ENCODE measurements at places on chromosomes 13 and 19.

DNA sequence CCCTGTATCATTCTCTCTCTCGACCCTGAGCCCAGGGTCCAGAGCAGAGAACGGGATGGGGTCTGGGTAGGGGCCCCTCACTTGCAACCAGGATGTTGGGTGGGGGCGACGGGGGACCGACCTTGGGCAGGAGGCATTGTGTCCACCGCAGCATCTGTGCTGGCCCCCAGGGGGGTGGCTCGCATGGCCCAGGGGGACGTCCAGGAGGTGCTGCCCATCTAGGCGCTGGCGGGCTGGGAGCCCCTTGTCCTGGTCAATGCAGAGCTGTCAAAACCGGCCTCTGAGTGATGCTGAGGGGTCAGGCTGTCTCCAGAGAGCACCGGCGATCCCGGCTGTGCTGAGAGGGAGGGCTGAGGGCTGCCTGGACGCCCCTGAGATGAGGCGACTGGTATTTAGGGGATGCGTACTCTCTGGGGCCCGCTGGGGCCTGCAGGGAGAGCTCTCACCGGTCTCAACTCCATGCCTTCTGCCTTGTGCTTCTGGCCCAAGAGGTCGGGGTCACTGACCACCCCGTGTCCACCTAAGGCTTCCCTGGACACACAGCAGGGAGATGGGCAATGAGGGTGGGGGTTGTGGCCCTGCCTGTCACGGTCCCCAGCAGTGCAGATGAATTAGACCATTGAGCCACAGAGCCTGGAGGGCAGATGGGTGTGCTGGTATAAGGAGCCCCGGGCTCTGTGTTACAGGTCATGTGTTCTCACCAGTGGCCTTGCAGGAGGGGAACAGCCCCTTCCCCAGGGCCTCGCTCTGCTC, 8.6 kb downstream of the RPS9 start:
- no peak for DNase-seq

DNA sequence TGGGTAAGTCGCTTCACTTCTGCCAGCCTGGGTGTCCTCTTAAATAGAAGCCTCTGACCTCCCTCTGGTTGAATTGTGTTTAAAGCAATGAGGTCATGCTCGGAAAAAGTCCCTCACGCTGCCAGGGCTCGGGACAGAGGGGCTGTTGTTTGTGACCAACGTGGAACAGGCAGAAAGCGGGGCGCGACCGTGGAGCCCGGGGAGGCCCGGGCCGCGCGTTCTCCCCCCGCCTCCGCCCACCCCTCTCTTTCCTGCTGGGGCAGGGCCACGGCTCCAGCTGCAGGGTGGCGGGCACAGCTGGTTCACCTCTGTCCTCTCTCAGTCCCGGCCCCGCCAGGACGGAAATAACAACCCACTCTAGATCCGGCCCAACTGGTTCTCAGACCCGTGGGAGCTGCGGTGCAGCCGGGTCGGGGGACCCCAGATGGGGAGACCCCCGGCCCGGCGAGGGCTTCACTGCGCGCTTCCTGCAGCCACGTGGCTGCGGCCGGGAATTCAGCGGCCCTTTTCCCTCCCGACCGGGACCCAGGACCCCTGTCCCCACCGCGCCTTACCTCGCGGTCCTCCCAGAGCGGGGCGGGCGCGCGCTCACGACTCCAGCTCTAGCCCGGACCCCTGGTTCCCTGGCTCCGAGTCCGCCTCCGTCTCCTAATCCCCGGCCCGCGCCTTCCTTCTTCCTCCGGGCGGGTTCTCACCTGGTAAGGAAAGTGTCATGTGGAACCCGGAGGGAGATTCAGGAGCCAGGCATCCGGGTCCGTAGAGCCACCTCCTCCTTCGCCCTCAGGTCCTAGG, 1.9 kb downstream of the CDC42EP5 start:
- DNase-seq, result no peak

DNA sequence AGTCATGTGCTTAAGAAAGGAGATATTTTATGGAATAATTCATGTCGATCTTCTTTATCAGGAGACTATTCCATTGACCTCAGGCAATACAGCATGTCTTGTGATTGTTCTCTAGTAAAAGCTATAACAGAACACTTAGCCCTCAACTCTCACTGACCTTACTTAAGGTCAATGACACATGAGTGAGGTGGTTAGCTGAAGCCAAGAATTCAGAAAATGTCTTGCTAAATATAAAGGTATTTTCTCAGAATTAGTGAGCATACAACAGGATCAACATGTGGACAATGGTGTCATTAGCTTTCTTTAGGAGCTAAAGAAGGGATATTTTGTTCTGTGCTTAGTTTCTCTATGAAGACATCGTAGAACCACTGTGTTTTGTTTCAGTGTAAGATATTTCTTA, 1730.4 kb upstream of the SLC10A2 start:
- DNase-seq, result no peak

DNA sequence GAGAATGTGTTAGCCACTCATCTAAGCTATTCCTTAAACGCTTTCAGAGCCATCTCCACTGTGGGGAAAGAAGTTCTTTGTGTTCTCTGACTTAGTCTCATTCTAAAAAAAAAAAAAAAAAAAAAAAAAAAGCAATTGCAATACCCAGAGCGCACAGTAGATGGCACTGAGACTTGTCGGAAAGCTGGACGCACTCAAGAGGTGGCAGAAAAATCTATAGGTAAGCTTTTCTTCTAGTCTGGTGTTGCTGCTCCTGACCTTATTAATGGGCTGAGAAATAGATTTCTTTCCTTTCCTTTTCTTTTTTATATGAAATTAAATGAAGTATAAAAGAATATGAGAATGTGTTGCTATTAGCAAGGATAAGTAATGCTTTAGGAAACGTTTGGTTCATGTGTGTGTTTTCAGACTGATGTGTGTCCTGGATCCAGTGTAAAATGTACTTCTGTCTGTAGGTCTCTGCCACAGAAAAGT, 4.7 kb upstream of the GJB2 start:
- DNase-seq, result no peak

GRCh38 chr13:45258334-45258675, 57.5 kb upstream of the KCTD4 start:
- DNase-seq, result no peak

DNA sequence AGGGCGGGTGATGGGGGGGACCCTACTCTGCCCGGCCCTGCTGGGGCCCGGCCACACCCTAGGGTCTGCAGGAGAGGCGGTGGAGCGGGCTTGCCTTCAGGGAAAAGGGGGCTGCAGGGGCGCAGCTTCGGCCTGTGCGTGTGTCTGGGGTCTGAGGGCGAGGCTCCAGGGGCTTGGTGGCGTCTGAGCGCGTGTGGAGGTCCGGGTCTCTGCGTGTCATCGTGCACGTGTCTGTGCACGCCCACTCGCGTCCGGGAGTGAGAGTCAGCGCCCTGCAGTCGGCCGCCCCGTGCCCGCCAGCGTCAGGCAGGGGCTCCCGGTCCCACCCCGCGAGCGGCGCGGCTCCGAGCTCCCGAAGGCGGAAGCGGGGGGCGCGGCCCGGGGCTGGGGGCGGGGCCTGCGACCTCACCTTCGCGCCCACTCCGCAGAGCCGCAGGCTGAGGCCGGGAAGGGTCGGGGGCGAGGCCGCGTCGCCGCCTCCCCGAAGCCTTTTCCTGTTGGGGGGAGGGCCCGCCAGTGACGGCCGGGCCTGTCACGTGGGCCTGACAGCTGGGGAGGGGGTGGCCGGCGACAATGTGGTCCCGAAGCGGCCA, at the start of gene ARHGAP45:
TSS of gene ARHGAP45 (plus strand) at position 420 of the 593 bp plus-strand sequence. CDS start 239 bp downstream, outside the sequence.
- no peak for DNase-seq

- no peak for DNase-seq
These were observed 2.2 kb downstream of the TYK2 start for GRCh38 chr19:10378124-10378523.

DNA sequence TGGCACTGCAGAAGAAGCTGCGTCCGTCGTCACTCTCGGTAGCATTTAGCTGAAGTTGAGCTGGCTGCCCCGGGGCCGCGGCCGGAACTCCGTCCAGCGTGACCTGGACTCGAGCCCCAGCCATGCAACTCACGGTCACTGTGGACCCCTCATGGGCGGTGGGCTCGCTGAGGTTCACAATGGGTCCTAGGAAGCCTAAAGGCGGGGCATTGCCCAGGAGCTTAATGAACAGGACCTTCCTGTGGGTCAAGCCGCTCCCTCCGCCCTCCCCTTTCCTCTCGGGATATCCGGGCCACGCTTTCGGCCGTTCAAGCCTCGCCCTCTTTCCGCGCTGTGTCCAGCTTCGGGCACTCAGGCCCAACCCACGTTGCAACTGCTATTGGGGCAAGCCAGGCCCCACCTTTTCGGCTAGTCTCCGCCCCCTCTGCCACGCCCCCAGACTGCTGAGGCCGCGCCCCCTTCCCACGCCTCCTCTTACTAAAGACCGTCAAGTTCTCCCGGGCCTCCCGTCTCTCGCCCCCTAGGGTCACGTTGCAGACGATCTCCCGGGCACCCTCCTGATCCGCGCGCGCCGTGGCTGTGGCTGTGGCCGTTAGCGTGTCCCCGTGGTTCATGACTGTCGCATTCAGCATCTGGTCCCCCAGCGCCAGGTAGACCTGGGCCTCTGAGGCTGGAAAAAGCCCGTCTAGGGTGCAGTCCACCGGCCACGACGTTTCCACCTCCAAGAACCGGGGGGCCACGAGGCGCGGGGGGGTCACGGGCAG, 1.4 kb upstream of the RAVER1 start:
- DNase-seq, result peak; percentile 43

DNA sequence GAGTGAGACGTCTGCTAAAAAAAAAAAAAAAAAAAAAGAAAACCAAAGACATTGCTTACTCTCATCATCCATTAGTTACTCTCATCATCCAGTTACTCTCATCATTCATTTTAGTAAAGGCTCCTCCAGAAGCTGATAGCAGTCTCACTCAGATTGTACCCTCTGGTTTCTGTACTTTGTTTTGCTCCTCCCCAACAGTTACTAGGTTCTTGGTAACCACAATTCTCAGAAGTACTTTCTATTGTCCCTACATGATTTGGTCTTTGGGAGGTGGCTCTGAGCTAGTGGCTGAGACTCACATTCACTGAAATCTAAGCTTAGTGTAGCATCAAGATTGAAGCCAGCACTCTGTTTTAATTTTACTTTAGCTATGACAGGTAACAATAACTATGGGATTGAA, 14.3 kb downstream of the ERICH4 start:
- DNase-seq, result no peak

DNA sequence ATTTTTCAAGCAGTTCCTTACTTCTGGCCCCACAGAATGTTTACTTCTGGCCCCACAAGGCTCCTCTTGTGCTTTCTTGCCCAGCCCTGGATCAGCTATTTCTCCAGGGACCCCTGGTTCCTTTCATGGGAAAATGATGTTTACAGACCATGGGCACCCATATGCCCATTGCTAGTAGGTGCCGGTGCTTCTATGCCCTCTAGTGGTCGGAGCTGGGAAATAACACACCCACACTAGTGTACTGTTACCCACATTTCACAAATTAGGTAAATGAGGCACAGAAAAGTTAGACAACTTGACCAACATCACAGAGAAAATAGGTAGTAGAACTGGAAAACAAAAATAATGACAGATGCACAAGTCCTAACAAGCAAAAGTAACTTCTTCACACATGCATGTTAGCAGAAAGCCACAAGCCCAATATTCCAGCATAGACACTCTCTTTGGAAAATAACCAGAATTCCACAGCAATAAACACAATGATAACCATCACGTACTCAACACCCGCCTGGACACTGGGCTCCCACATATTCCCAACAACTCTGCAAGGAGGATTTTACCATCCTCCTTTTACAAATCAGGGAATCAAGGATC, 1.3 kb upstream of the CEACAM6 start:
- DNase-seq, result no peak

DNA sequence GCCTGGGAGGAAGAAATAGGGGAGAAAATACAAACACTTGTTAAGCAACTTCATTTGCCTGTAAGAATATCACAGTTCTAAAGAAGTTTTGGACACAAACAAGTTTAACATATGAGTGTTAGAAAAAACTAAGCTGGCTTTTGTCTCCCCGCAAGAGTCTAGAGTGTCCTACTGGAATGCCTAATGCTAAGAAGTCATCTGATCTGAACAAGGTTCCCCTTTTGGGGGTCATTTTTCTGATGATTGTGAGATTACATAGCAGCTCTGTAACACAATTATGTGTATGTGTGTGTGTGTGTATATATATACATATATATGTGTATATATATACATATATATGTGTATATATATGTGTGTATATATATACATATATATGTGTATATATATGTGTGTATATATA, 12.7 kb downstream of the DNMT1 start:
- DNase-seq, result no peak

DNA sequence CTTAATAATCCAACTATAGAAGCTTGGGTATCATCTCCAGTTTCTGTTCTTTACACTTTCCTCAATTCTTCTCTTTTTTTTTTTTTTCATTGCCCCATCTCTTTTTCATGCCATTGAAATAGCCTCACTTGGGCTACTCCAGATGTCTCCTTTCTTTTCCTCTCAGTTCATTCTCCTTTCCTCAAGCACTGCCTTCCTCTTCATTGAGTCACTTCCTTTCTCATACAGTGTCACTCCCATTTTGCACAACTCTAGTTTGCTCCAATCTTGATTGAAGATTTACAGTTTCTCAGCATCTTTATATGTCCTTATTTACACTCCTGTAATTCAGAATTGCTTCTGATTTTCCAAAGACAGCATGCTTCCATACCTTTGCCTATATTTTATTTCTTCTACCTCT, 61.3 kb downstream of the IPO5 start:
- no peak for DNase-seq

GRCh38 chr13:28058866-28059613, 41.3 kb downstream of the FLT3 start:
- DNase-seq, result no peak

GRCh38 chr13:57138988-57139387, 1.7 kb upstream of the PRR20A start:
- DNase-seq, result no peak

- no peak for DNase-seq
These were observed 2.6 kb upstream of the PDE4A start for GRCh38 chr19:10417541-10418234.

GRCh38 chr13:40528881-40529280, 137.6 kb downstream of the FOXO1 start:
- DNase-seq, result no peak

DNA sequence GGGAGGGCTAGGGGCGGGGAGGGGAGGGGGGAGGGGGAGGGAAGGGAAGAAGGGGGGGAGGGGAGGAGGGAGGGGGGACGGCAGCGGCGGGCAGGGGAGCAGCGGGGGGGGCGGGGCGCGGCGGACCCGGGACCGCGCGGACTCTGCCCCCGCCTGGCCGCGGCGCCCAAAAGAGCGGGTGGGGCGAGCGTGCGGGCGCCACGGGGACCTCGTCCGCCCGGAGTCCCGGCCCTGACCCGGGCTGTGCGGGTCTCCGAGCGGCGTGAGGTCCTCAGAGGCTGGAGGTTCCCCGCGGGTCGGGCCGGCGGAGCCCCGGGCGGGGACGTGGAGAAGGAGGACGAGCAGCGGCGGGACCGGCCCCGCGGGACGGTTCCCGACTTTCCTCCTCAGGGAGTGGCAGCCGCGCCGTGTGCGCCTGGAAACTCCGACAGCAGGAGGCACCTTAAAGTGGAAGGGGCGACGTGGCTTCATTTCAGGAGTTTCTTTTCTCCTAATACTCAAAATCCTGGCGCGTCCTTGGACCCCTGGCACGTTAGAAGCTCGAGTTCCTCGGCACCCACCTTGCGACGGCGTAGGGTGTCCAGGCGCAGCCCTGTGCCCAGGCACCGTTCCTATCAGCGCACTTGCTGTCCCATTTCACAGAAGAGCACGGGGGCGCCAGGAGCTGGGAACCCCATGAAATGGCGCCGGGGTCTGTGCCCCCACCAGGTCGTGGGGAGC, 518 bp upstream of the PLPP2 start:
- DNase-seq, result no peak
